ENCODE measurements at places on chromosomes 3 and 15.
A peak's percentile ranks its signal among the peaks of the same experiment; 100 is the strongest.

- peak overlapping the region; percentile 68 for H3K27ac ChIP-seq
- DNase-seq, result no peak
- H3K36me3 ChIP-seq, result peaks cover 27% of the 10 kb centered on the region
- no peaks in the 10 kb centered on the region for H3K27me3 ChIP-seq
- peaks cover 48% of the 10 kb centered on the region for H3K4me1 ChIP-seq
- H3K4me3 ChIP-seq, result no peak overlapping the region
These were observed 4.2 kb downstream of the TWF2 start for GRCh38 chr3:52234516-52235447.

GRCh38 chr3:167437428-167438139 lies 36.3 kb downstream of the SERPINI2 start:
- no peaks in the 10 kb centered on the region for H3K36me3 ChIP-seq
- H3K27ac ChIP-seq, result no peak overlapping the region
- H3K27me3 ChIP-seq, result no peaks in the 10 kb centered on the region
- no peak for DNase-seq
- no peaks in the 10 kb centered on the region for H3K4me1 ChIP-seq

GRCh38 chr3:71994203-71994602 lies 209.3 kb upstream of the PROK2 start:
- peaks cover 12% of the 10 kb centered on the region for H3K27me3 ChIP-seq
- H3K4me1 ChIP-seq, result peaks cover 12% of the 10 kb centered on the region
- no peak overlapping the region for H3K4me3 ChIP-seq
- H3K36me3 ChIP-seq, result peaks cover 2% of the 10 kb centered on the region
- H3K27ac ChIP-seq, result no peak overlapping the region

GRCh38 chr3:6799264-6799915 lies 61.5 kb upstream of the GRM7 start:
- no peaks in the 10 kb centered on the region for H3K36me3 ChIP-seq
- H3K4me3 ChIP-seq, result no peak overlapping the region
- H3K4me1 ChIP-seq, result no peaks in the 10 kb centered on the region
- no peaks in the 10 kb centered on the region for H3K27me3 ChIP-seq

GRCh38 chr3:127647166-127647844 lies 18.3 kb downstream of the PODXL2 start:
- no peak overlapping the region for H3K27ac ChIP-seq
- H3K4me1 ChIP-seq, result no peaks in the 10 kb centered on the region
- H3K36me3 ChIP-seq, result no peaks in the 10 kb centered on the region
- no peak for DNase-seq
- H3K4me3 ChIP-seq, result no peak overlapping the region

DNA sequence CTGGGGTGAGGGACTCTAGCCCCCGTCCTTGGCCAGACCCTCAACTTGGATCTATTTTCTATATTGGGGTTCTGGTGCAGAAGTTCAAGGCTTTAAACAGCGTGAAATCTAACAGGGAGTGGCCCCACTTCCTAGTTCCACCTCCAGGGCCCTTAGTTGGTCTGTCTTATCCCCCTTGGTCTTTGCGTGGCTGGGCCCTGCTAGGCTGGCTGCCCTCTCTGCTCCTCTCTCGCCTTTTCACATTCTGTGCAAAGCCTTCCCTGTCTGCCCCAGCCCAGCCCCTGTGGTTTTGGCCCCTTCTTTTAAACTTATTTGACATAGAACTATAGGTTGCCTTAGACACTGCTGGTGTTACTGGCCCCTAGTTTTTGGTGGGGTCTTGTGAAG lies 5.6 kb downstream of the PPCDC start:
- H3K36me3 ChIP-seq, result peaks cover 13% of the 10 kb centered on the region
- DNase-seq, result no peak
- no peaks in the 10 kb centered on the region for H3K27me3 ChIP-seq
- peaks cover 30% of the 10 kb centered on the region for H3K4me1 ChIP-seq
- peak overlapping the region; percentile 44 for H3K27ac ChIP-seq

DNA sequence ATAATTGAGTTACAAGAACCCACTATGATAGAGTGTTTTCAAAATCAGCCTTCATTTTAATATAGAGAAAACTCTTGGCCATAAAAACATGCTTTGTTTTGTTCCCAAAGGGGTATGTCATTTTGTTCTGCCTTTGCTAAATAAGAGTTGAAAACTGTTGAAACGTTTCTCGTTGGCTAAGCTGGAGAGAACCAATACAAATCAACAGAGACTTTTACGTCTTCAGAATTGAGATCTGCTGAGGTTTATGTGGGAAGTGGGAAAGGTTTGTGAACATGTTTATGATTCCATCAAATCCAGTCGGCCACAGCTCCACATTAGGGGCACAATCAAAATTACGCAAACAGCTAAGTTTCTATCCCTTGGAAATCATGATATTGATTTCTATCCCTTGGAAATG lies 102.0 kb downstream of the IGF2BP2 start:
- no peaks in the 10 kb centered on the region for H3K27me3 ChIP-seq
- H3K27ac ChIP-seq, result no peak overlapping the region
- H3K4me3 ChIP-seq, result no peak overlapping the region

GRCh38 chr3:143099690-143100089 lies 19.9 kb upstream of the CHST2 start:
- H3K4me3 ChIP-seq, result no peak overlapping the region
- H3K27ac ChIP-seq, result no peak overlapping the region
- H3K36me3 ChIP-seq, result peaks cover 2% of the 10 kb centered on the region
- no peak for DNase-seq
- H3K4me1 ChIP-seq, result no peaks in the 10 kb centered on the region

DNA sequence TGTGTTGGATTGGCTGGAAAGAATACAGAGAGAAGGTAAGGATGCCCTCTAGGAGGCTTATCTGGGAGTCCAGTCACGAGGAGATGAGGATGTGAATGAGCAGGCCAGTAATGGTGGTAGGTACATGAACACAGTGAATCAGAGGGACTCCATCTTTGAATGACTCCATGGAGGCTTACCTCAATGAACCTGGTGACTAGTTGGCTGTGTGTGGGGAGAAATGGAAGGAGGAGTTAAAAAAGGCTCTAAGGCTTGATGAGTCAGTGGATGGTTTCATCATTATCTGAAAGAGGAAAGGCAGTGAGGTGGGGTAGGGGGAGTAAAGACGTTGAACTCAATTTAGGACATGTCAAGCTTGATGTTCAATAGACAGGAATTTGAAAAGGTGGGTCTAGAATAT lies 61.1 kb downstream of the KCNAB1 start:
- H3K4me1 ChIP-seq, result no peaks in the 10 kb centered on the region
- no peak for DNase-seq
- H3K27me3 ChIP-seq, result no peaks in the 10 kb centered on the region

- H3K4me3 ChIP-seq, result no peak overlapping the region
- no peak for DNase-seq
- H3K36me3 ChIP-seq, result no peaks in the 10 kb centered on the region
- no peak overlapping the region for H3K27ac ChIP-seq
These were observed 102.2 kb downstream of the AQP9 start for GRCh38 chr15:58240191-58240932.

GRCh38 chr3:177753451-177754155 lies 556.3 kb upstream of the TBL1XR1 start:
- no peaks in the 10 kb centered on the region for H3K4me1 ChIP-seq
- DNase-seq, result no peak
- H3K27ac ChIP-seq, result no peak overlapping the region
- H3K36me3 ChIP-seq, result peaks cover under 1% of the 10 kb centered on the region

DNA sequence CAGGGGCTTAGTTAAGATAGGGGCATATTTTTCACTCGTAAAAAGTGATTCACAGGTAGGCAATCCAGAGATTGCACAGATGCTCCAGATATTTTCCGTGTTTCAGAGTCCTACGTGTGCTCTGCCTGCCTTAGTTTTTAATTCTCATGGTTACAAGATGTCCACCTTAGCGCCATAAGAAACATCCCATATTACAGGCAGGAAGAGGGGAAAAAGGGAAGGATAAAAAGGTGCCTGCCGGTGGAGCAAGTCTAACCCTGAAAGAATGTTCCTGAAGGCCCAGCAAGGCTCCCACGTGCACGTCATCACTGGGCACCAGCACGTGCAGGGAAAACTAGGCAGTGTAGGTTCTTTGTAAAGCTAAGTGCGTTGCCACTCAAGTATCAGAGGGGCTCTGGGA lies 10.1 kb upstream of the MOBP start:
- H3K27ac ChIP-seq, result no peak overlapping the region
- no peaks in the 10 kb centered on the region for H3K4me1 ChIP-seq
- peaks cover 8% of the 10 kb centered on the region for H3K27me3 ChIP-seq
- H3K36me3 ChIP-seq, result no peaks in the 10 kb centered on the region
- no peak for DNase-seq
- no peak overlapping the region for H3K4me3 ChIP-seq

GRCh38 chr15:70342554-70343548 lies 245.1 kb upstream of the TLE3 start:
- H3K4me1 ChIP-seq, result no peaks in the 10 kb centered on the region
- no peaks in the 10 kb centered on the region for H3K27me3 ChIP-seq
- H3K4me3 ChIP-seq, result no peak overlapping the region
- DNase-seq, result no peak

DNA sequence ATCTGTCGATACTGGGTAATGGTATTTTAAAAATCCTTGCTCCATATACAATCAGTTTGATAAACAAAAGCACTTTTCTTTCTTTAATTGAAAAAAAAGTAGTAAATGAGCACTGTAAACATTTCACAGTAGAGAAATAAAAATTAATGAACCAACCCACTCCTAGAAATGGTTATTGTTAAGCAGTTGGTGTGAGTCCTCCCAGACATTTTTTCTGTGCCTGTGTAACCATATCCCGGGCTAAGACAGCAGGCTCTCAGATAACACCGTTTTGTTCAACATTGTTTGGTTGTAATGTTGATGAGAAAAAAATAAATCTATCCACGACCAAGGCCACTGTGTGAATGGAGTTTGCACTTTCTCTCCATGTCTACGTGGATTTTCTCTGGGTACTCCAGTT lies 42.6 kb downstream of the PXK start:
- H3K27ac ChIP-seq, result no peak overlapping the region
- H3K27me3 ChIP-seq, result no peaks in the 10 kb centered on the region
- DNase-seq, result no peak
- H3K4me3 ChIP-seq, result no peak overlapping the region
- no peaks in the 10 kb centered on the region for H3K36me3 ChIP-seq

DNA sequence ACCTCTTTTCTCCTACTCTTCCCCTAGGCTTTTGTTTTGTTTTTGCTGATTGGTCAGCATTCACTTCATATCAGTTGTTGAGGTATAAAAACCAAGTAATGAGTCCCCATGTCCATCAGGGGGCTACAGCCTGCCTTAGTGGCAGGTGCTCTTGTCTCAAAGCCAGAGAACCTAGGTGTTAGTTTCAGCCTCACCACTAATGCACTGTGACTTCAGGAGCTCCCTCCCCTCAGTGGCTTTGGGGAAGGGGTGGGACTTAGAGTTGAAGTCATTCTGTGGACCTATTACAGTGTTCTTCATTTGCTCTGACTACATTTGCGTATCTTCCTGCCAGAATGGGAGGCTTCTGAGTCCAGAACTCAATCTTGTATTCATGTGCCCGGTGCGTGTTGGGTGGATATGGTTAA lies 41.6 kb downstream of the NR2C2 start:
- peaks cover 41% of the 10 kb centered on the region for H3K4me1 ChIP-seq
- peaks cover 8% of the 10 kb centered on the region for H3K36me3 ChIP-seq
- no peak overlapping the region for H3K4me3 ChIP-seq

- no peaks in the 10 kb centered on the region for H3K4me1 ChIP-seq
- no peak overlapping the region for H3K27ac ChIP-seq
- DNase-seq, result no peak
- H3K4me3 ChIP-seq, result no peak overlapping the region
- peaks cover 14% of the 10 kb centered on the region for H3K36me3 ChIP-seq
These were observed 34.2 kb upstream of the BCL2L10 start for GRCh38 chr15:52146776-52147175.

DNA sequence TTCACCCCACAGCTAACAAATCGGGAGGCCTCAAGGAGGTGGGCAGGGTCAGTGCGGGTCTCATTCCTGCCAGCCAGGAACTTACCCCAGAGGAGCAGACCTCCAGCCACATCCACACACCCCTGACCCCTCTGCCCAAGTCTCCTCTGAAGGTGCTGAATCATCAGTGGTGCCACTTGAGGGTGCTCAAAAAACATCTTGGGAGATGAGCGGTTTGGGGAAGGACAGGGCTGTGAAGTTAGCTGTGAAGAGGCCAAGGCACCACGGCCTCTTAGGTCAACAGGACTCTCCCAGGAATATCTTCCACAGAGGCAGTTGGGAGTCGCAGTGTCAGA lies 1.2 kb downstream of the DAPK2 start:
- DNase-seq, result no peak
- peaks cover 6% of the 10 kb centered on the region for H3K4me1 ChIP-seq
- no peak overlapping the region for H3K4me3 ChIP-seq
- peaks cover 26% of the 10 kb centered on the region for H3K27me3 ChIP-seq
- H3K36me3 ChIP-seq, result no peaks in the 10 kb centered on the region

DNA sequence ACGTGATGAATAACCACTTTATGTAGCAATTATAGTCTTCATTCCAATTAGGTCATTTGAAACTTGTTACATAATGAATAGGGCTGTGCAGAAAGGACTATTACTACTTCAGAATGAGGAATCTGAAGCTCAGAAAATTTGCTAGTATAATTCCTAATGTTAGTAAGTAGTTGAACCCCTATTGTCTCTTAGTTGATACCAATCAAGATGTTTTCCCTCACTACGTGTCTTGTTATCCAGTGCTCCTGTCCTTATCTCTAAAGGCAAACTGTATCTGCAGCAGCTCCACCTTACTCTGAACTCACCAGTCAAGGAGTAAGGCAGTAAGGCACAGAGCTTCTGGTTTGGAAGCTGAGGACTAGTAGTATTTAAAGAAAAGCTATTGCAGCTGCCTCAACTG lies 32.0 kb downstream of the RAB11A start:
- H3K4me3 ChIP-seq, result no peak overlapping the region
- H3K27ac ChIP-seq, result no peak overlapping the region
- H3K27me3 ChIP-seq, result no peaks in the 10 kb centered on the region

GRCh38 chr15:43383070-43383469 lies 12.2 kb downstream of the TUBGCP4 start:
- H3K4me3 ChIP-seq, result no peak overlapping the region
- no peak overlapping the region for H3K27ac ChIP-seq
- H3K4me1 ChIP-seq, result no peaks in the 10 kb centered on the region

DNA sequence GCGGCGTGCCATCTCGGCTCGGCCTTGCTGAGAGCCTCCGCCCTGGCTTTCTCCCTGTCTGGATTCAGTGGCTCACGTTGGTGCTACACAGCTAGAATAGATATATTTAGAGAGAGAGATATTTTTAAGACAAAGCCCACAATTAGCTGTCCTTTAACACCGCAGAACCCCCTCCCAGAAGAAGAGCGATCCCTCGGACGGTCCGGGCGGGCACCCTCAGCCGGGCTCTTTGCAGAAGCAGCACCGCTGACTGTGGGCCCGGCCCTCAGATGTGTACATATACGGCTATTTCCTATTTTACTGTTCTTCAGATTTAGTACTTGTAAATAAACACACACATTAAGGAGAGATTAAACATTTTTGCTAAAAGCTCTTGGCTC lies 54.1 kb downstream of the PLXNA1 start:
- H3K27me3 ChIP-seq, result no peaks in the 10 kb centered on the region
- no peak overlapping the region for H3K4me3 ChIP-seq
- no peaks in the 10 kb centered on the region for H3K4me1 ChIP-seq
- DNase-seq, result no peak

GRCh38 chr15:53872410-53872809 lies 105.8 kb upstream of the UNC13C start:
- H3K27me3 ChIP-seq, result no peaks in the 10 kb centered on the region
- H3K27ac ChIP-seq, result no peak overlapping the region

GRCh38 chr3:156721687-156722618 lies 47.6 kb downstream of the TIPARP start:
- H3K27me3 ChIP-seq, result no peaks in the 10 kb centered on the region
- H3K27ac ChIP-seq, result no peak overlapping the region
- no peak overlapping the region for H3K4me3 ChIP-seq
- H3K4me1 ChIP-seq, result peaks cover 15% of the 10 kb centered on the region

Data from activated naive CD8-positive, alpha-beta T cell treated with anti-CD3 and anti-CD28 coated beads for 36 hours (primary cell).